ENCODE measurements at places on chromosomes 2 and 18.

GRCh38 chr2:75634945-75635344, 11.6 kb upstream of the MRPL19 start:
- no peak for DNase-seq

GRCh38 chr18:57881818-57882413, 78.8 kb upstream of the ATP8B1 start:
- peak; percentile 1 for DNase-seq

DNA sequence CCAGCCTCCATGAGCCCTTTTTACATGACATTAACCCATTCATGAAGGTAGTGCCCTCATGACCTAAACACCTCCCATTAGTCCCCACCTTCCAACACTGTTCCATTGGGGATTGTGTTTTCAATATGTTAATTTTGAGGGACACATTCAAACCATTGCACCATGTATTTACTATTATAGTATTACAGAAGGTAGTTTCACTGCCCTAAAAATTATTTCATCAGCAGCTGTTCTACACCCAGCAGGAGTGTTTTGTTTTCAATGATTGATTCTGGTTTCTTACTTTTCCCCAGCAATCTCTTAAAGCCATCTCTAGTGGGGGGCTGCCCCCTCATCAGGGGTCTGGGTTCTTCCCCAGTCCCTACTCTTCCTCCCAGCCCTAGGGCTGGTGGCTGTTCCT, 71.9 kb downstream of the CERS6 start:
- no peak for DNase-seq

- no peak for DNase-seq
These were observed 152.5 kb downstream of the CYP26B1 start for GRCh38 chr2:71995067-71995665.

GRCh38 chr2:237083026-237083425, 2.7 kb upstream of the COPS8 start:
- no peak for DNase-seq

- no peak for DNase-seq
These were observed 32.0 kb downstream of the MAP3K20 start for GRCh38 chr2:173107629-173108022.

- no peak for DNase-seq
These were observed 134.6 kb downstream of the DHRS9 start for GRCh38 chr2:169203952-169204351.

- no peak for DNase-seq
These were observed 647 bp downstream of the CCDC121 start for GRCh38 chr2:27627963-27628766.

DNA sequence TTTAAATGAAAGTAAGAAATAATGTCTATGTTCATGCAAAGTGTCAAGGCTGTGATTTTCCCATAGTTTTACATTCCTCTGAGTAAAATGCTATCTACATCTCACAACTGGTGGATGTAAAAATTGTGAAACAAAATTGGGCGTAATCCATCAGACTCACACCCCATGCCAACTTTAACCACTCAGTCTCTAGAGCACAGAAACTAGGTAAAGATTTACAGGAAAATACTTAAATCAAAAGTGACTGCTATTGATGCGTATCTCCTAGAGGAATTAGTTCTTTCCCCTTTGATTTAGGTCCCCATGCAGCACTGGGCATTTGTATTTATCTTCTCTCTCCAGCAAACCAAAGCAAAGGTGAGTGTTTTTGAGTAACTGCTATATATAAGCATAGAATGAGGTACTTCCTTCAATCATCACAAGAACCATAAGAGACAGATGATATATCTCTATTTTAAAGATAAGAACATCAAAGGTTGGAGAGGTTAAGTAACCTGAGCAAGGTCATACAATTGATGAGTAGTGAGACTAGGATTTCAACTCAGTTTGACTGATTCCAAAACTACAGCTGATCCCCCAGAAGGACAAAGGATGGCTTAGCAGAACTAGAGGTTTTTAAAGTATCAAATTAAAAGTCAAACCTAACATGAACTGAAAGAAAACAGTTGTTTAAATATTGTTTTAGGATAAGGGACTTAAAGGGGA, 594.0 kb upstream of the ACVR2A start:
- DNase-seq = no peak

DNA sequence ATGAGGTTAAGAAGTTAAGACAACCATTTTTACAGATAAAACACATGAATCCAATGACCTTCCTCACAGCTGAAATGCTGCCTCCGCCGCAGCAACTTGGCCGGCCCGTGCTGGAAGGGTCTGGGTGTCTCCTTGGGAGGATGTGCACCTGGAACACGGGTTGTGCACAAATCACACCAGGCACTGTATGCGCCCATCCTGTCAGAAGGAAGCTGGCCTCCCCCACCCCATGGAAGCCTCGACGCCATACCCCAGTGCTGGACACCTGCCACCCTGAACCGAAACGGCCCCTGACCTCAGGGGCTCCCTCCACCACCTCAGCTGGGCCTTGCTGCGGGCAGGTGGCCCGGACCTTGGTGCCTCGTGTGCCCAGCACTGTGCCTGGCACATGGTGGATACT, 111.8 kb downstream of the PXDN start:
- no peak for DNase-seq
